Activated CD4-positive, alpha-beta memory T cell treated with anti-CD3 and anti-CD28 coated beads for 36 hours (primary cell): ENCODE measurements at places on chromosomes 4 and X. TPM values are rescaled to one million over a fixed set of nuclear protein-coding genes. Genes with fewer than 3 reads are reported as not detected.

The MPC1L gene
- not detected for total RNA-seq

The HHIP gene
- total RNA-seq = not detected

The ASB12 gene
- total RNA-seq = not detected

The REPS2 gene
- not detected for total RNA-seq

DNA sequence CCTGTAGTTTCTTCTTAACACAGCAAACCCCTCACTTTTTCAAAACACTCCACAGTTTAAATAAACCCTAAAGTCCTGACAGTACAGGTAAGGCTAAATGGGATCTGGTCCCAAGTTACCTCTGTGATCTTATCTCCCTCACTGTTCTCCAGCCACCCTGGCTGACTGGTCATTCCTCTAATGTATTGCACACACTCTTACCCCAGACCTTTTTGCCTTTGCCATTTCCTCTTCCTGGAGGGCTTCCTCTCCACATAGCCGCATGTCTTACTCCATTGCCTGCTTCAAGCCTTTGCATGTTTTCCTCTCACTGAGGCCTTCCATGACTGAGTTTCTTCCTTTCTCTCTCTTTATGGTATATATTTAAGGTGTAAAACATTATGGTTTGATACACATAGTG is 19.5 kb upstream of the ANXA3 start:
- H3K27me3 ChIP-seq = no peaks in the 10 kb centered on the region
- H3K36me3 ChIP-seq = no peaks in the 10 kb centered on the region
- no peak overlapping the region for H3K4me3 ChIP-seq

DNA sequence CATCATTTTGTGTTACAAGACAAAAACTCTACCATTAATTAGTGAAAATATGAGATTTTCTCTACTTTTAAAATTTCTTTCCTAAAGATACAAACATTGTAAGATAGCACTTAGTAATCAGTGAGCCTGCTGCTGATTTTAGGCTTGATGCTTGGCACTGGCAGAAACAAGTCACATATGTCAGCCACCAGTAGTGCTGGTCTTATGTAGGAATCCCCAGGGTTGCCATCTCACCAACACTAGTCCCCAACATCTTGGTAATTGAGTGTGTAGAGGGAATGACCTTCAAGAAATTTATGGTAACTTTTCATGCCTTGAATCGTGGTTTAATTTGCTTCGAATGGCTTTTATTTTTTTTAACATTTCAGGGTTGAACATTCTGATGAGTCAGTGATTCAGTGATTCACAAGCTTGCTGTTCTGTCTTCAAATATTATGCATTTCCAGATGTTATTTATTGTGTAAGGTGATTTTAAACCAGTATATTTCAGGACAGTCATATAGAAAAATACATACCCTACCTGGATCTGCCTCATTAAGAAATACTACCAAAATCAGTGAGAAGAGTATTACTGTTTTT is 11.9 kb downstream of the EXOC1 start:
- no peaks in the 10 kb centered on the region for H3K27me3 ChIP-seq
- H3K36me3 ChIP-seq = peaks cover 23% of the 10 kb centered on the region
- no peak for DNase-seq
- H3K4me3 ChIP-seq = no peak overlapping the region

- H3K4me3 ChIP-seq = no peak overlapping the region
- DNase-seq = no peak
- H3K4me1 ChIP-seq = no peaks in the 10 kb centered on the region
- no peaks in the 10 kb centered on the region for H3K36me3 ChIP-seq
- no peak overlapping the region for H3K27ac ChIP-seq
Measured at GRCh38 chrX:71215338-71215912, 7.6 kb upstream of the GJB1 start.

- no peaks in the 10 kb centered on the region for H3K36me3 ChIP-seq
- H3K4me3 ChIP-seq = no peak overlapping the region
- H3K4me1 ChIP-seq = no peaks in the 10 kb centered on the region
- DNase-seq = no peak
Measured at GRCh38 chrX:91414713-91415112, 19.9 kb upstream of the PABPC5 start.

GRCh38 chr4:61461956-61462355 is 261.8 kb downstream of the ADGRL3 start:
- DNase-seq = no peak
- H3K27me3 ChIP-seq = no peaks in the 10 kb centered on the region
- no peak overlapping the region for H3K4me3 ChIP-seq
- H3K36me3 ChIP-seq = no peaks in the 10 kb centered on the region
- H3K4me1 ChIP-seq = no peaks in the 10 kb centered on the region

DNA sequence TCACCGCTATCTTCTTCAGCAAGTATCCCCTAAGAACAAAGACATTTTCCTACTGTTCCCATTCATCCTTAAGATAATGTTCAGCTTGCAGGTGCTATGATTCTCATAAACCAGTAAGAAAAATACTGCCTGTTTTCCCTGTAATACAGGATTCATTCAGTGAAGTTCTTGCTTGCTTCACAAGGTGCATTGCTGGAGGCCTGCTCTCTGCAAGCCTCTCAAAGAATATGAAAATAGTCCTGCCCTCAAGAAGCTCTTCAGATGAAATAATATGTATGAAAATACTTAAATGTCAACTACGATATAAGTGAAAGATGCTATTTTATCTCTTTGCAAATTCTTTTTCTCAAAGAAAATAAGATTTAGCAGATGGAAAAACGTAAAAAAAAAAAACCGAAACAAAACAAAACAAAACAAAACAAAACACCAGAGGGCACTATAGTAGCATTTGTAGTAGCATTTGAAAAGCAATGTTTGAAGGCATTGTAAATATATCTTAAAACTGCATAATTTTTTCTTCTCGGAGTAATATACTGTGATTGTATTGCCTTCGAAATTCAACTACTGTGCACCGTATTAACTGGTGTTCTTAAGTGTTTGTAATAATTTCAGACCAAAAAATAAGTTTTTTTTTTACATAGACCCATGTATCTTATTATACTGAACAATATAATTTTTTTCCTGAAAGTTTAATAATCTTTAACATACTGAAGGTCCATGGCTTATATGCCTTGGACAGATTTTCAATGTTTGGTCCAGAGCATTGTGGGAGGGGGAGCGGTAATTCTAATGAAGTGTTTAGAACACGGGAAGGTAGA is 26.0 kb downstream of the ADH4 start:
- peaks cover 1% of the 10 kb centered on the region for H3K27me3 ChIP-seq
- no peak overlapping the region for H3K27ac ChIP-seq
- peaks cover 2% of the 10 kb centered on the region for H3K4me1 ChIP-seq
- H3K36me3 ChIP-seq = no peaks in the 10 kb centered on the region

DNA sequence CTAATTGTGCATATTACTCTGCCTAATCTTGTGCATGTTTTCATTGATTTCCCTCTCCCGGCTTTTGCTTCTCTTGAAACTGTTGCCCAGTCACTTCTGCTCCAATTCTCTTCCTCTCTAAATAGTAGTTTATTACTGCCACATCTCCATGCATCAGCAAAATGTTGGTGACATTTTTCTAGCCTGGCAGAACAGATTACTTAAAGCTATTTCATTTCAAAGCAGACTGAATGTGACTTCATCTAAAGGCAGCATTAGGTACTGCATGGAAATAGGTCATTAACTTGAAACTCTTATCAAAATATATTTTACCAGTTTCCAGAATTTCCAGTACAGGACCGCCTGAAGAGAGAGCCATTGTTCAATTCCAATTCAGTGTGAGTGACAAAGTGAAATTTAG is 52.4 kb downstream of the HPGDS start:
- no peak for DNase-seq
- no peak overlapping the region for H3K4me3 ChIP-seq
- H3K36me3 ChIP-seq = peaks cover 36% of the 10 kb centered on the region
- no peaks in the 10 kb centered on the region for H3K4me1 ChIP-seq
- no peak overlapping the region for H3K27ac ChIP-seq

DNA sequence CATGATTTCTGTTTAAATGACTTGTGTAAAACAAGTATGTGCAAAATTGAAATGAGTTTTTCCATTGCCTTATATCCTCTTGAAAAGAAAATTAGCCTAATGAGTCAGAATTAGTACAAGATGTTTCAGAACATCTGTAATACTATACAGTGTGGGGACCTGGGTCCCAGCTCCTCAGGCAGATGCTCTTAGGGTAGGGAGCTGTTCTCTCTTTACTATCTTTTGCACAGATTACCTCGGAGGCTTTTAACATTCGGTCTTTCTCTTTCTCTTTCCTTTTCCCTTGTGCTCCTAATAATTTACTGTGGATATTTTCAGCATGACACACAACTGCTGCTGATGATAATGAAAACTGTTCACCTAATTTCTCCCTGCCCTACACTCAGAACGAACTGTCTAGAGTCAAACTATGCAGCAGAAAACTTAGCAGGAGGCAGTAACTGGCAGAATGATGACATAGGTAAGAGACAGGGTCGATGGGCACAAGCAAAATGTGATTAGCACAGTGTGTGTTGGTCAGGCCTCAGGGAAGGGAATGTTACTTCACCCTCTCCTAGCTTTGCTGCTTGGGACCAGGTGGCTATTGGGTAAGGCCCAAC is 455.3 kb downstream of the PDHA2 start:
- no peaks in the 10 kb centered on the region for H3K36me3 ChIP-seq
- H3K27me3 ChIP-seq = no peaks in the 10 kb centered on the region
- no peak for DNase-seq
- no peak overlapping the region for H3K27ac ChIP-seq
- H3K4me1 ChIP-seq = no peaks in the 10 kb centered on the region
- H3K4me3 ChIP-seq = no peak overlapping the region

DNA sequence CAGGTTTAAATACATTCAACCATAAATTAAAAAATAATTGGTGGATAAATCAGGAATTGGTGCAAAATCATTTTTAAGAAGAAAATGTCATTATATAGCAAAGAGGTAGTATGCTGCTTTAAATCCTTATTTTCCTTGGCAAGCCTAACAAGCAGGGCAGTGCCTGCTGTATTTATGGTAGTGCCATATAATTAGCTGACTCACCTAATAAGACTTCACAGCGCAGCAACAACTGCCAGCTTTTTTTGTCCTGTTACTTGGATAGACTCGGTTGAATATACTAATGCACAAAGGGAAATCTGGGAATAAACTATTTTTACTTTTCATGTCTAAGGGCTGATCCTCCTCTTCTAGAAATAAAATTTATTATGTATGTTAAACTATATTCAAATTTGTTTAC is 99.1 kb downstream of the SNCA start:
- no peak overlapping the region for H3K27ac ChIP-seq
- no peaks in the 10 kb centered on the region for H3K36me3 ChIP-seq
- no peaks in the 10 kb centered on the region for H3K27me3 ChIP-seq
- no peak for DNase-seq
- H3K4me1 ChIP-seq = no peaks in the 10 kb centered on the region
